ENCODE measurements at places on chromosomes 5 and 9.

DNA sequence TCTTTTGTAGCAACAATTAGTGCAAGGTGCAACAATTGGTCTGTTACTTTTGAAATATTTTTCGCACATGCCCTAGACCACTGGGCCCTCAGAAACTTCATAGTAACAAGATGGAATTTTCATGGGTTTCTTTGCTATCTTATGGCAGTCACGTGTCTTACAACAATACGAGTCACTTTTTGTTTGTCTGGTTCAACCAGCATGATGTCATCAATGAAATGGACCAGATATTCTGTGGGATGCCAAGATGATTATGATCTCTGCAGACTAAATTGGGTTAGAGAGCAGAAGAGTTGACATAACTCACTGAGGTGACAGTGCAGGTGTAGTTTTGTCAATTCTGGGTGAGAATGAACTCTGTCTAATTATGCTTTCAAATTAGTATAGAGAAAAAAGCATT is 239.6 kb upstream of the RIOK2 start:
- H3K27me3 ChIP-seq = no peaks in the 10 kb centered on the region
- H3K4me3 ChIP-seq = no peak overlapping the region
- no peaks in the 10 kb centered on the region for H3K4me1 ChIP-seq

GRCh38 chr9:72185561-72185960 is 36.3 kb downstream of the GDA start:
- H3K27me3 ChIP-seq = no peaks in the 10 kb centered on the region
- no peaks in the 10 kb centered on the region for H3K36me3 ChIP-seq
- no peak for DNase-seq
- H3K4me3 ChIP-seq = no peak overlapping the region
- H3K27ac ChIP-seq = no peak overlapping the region
- no peaks in the 10 kb centered on the region for H3K4me1 ChIP-seq

- no peak overlapping the region for H3K27ac ChIP-seq
- no peaks in the 10 kb centered on the region for H3K27me3 ChIP-seq
- DNase-seq = no peak
- no peak overlapping the region for H3K4me3 ChIP-seq
- H3K36me3 ChIP-seq = no peaks in the 10 kb centered on the region
- H3K4me1 ChIP-seq = no peaks in the 10 kb centered on the region
These were observed 283.9 kb upstream of the RFX3 start for GRCh38 chr9:3809724-3810123.

DNA sequence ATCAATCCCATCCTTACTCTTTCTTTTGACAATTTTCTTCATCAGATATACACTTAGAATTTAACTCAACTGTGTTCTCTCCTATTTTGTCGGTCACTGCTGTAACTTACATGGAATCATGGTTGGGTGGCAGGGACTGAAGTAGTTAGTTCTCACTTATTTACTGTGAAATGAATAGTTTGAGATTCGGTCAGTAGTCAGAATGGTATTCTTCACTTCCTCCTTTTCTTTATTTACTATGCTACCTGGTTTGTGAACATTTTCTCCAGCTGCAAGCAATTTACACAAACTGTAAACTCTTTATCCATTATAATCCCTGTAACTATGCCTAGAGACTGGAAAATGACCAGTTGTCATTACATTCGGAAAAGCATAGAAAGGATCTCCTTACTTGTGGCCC is 41.5 kb upstream of the GDNF start:
- no peak for DNase-seq
- H3K27ac ChIP-seq = no peak overlapping the region
- no peaks in the 10 kb centered on the region for H3K27me3 ChIP-seq
- no peaks in the 10 kb centered on the region for H3K4me1 ChIP-seq
- H3K36me3 ChIP-seq = no peaks in the 10 kb centered on the region

DNA sequence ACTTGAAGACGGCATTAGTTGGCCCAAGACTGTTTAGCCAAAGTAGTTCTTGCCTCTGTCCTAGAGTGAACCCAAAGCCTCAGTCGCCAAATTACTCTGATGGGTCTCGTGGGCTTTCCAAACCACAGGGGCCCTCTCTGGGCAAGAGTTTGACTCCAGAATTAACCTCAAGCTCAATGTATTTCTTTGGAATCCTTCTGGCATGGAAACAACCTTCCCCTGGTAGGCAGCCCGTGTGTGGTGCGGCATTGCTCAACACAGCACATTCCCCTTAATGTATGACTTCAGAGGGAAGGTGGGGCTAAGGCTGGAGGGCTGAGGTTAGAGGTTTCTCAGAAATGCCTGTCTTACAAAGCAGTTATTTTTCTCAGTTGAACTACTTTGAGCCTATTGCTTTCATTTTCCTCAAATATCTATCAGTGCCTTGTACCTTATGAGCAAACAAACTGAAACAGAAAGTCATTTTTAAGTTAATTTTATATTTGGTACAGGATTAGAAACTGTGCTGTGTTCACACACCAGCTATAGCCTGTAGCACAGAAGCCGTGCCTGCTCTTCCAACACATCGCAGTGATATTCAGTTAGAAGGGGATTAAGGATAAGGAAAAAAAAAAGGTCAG is 123.9 kb upstream of the HAPLN1 start:
- H3K27ac ChIP-seq = no peak overlapping the region
- H3K36me3 ChIP-seq = no peaks in the 10 kb centered on the region
- no peaks in the 10 kb centered on the region for H3K27me3 ChIP-seq
- H3K4me3 ChIP-seq = no peak overlapping the region
- no peak for DNase-seq
- H3K4me1 ChIP-seq = no peaks in the 10 kb centered on the region

DNA sequence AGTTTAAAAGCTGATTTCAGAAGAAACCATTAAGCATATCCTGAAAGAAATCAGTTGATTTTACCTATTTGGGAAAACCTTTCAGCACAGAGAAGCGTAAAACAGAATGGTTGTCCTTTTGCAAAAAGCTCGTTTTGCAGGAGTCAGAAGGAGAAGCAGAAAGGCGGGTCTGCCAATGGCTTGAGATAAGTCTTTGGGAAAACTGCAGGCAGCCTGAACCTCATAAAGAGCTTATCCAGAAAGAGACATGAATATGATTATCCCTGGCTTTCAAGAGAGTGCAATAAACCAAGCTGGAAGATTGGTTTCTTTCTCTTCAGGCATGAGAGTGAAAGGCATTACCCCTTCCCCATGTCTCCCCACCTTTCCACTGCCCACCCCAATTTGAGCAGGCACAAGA is 353.3 kb downstream of the ARHGEF28 start:
- H3K36me3 ChIP-seq = no peaks in the 10 kb centered on the region
- H3K27me3 ChIP-seq = no peaks in the 10 kb centered on the region
- H3K27ac ChIP-seq = no peak overlapping the region
- H3K4me1 ChIP-seq = no peaks in the 10 kb centered on the region

- no peaks in the 10 kb centered on the region for H3K4me1 ChIP-seq
- no peak overlapping the region for H3K27ac ChIP-seq
- no peaks in the 10 kb centered on the region for H3K36me3 ChIP-seq
- H3K4me3 ChIP-seq = no peak overlapping the region
These were observed 8.5 kb upstream of the FEM1C start for GRCh38 chr5:115553082-115553481.
